Stimulated activated CD4-positive, alpha-beta T cell treated with anti-CD3 and anti-CD28 coated beads, Interleukin-1b, Interleukin-23, amount 100 ng/mL, for 1 hour (primary cell): ENCODE measurements at places on chromosomes 4 and X.

DNA sequence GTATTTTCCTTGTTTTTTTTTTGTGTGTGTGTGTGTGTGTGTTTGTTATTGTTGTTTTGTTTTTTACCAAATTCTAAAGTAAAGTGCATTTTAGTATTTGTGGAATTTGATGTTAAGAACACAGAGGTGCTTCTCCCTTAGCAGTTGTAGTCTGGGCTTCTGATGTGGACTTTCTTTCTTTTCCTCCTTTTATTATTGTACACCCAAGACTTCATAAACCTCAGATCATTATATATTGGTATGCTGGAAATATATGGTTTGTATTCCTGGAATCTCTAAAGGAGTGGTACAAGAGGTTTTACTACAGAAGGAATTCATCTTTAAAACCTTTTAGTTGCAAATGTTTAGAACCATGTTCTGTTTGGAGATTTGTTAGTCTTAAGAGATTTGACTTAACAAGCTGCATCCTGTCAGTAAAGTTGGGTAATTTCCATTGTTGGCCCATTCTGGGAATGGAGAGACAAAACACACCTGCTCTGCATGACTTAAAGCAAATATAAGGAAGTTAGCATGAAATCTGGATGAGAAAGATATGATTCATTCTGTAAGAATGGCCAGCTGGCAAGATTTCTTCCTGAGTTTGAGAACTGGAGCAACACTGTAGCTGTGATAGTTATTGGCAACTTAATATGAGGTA lies 64.0 kb downstream of the SMAD1 start:
- DNase-seq: no peak

DNA sequence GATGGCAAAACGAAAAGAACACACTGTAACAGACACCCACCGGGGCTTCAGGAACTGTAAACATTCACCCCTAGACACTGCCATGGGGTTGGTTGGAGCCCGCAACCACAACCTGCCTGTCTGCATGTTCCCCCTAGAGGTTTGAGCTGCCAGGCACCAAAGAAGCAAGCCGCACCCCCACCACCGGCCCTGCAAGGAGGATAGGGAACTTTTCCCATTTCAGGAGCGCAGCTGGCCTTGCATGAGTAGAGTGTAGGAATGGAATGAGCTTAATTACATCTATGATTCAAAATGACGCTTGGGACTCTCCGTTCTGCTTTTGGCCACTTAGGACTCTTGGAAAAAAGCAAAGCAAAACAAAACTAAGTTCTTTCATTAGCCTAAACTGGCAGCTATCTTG lies 243.6 kb upstream of the CTSO start:
- no peak for DNase-seq

DNA sequence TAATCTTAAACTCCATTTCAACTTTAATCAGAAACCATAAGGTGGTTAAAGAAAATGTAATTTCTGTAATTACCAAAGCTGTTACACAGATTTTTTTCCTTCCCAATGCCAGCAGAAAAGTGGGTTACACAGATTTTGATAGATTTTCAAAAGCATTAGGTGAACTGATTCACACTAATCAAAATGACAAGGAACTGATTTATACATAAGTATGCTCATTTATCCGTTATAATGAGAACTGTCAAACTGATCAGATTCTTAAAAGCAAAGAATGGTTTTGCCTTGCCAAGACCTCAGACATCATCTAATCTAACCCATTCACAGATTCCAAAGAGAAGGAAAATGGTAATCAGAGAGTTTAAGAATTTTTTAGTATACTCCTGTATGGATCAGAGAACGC lies 5.2 kb downstream of the UGDH start:
- DNase-seq: no peak

GRCh38 chr4:144873226-144873990 lies 224.6 kb downstream of the ANAPC10 start:
- no peak for DNase-seq

DNA sequence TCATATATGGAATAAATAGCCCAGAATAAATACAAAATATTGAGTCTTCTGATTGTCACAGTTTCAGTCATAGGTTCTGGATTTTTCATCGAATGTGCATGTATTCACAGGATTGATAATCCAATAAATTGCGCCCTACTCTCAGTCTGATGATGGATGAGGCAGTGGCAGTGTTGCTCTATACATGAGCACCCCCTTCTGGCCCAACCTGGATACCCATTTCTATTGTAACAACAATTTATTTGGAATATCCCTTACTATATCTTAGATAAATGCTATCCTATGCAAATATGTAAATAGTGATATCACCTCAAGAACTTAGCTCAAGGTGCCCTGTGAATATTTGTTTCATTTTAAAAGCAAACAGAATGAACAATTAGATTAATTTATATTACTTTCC lies 733.7 kb upstream of the PABPC4L start:
- no peak for DNase-seq

GRCh38 chr4:156347412-156348075 lies 393.9 kb upstream of the CTSO start:
- no peak for DNase-seq

DNA sequence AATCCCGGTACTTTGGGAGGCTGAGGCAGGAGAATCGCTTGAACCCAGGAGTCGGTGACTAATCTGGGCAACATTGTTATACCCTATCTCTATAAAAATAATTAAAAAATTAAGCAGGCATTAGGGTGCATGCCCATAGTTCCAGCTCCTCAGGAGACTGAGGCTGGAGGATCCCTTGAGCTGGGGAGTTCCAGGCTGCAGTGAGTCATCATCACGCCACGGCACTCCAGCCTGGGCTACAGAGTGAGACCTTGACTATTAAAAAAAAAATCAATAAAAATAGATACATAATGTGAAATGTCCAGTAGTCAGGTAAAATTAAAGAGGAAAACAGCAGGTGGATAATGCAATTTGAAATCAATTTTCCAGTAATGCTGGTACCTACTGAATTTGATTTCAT lies 14.6 kb downstream of the ADGRL3 start:
- no peak for DNase-seq

DNA sequence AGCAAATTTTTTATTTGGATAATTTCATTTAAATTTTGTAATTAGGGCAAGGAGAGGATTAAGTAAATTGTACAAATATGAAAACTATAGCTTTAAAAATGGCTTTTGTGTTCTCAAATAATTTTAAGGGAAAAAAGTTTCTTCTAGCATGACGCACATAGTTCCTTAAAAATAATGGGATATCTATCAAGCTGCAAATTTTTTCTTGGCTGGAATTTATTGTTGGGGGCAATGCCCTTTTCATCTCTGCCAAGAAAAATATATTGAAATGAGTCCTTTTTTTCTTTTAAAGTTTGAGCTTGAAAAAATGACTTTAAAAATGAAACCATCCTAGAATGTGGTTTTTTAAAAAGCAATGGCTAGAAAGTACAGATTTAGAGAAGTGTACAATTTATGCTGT lies 154.4 kb upstream of the UGT8 start:
- no peak for DNase-seq

GRCh38 chrX:139141370-139141769 lies 389.2 kb upstream of the F9 start:
- DNase-seq: no peak

DNA sequence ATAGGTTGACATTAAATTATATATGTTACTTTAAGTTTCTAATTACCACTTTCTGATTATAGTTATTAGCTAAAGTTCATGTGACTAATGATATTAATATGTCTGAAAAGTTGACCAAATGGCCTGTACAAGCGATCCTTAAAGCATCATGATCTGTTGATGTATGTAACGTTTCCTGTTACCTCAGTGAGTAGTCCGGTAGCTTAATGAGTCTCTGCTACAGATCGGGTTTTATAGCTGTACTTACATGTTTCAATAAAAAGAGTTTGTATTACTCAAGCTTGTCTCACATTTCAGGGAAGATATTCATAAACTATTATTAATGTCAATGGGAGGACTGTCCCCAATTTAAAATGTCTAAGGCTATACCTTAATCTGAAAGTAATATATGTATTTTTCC lies 246.3 kb downstream of the PPP3CA start:
- no peak for DNase-seq

GRCh38 chr4:130689181-130689580 lies 1593.2 kb downstream of the C4orf33 start:
- DNase-seq: no peak

- no peak for DNase-seq
Measured at GRCh38 chrX:40462795-40463194, 118.0 kb upstream of the ATP6AP2 start.

DNA sequence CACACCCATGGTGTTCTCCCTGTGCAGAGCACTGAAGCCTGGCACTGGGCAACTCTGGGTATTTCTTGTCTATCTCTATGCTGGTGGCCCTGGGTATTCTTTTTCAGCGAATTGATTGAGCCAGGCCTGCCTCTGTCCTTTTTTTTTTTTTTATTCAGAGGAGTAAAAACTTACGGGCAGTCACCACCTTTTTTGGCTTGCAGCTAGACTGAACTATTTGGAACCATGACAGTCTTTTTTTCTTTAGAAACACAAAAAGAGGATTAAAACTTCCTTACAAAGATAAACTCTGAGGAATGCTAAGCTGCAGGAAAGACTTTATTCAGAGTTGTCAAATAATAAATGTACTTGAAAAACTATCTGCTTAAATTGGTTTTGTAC lies 119.2 kb upstream of the STIM2 start:
- no peak for DNase-seq

GRCh38 chrX:110389570-110389969 lies 30.9 kb downstream of the RTL9 start:
- no peak for DNase-seq

GRCh38 chr4:89752932-89753598 lies 83.9 kb downstream of the SNCA start:
- DNase-seq: no peak

GRCh38 chr4:100545427-100545826 lies 27.6 kb upstream of the EMCN start:
- no peak for DNase-seq

GRCh38 chr4:182582245-182582644 lies 334.9 kb downstream of the DCTD start:
- DNase-seq: no peak

DNA sequence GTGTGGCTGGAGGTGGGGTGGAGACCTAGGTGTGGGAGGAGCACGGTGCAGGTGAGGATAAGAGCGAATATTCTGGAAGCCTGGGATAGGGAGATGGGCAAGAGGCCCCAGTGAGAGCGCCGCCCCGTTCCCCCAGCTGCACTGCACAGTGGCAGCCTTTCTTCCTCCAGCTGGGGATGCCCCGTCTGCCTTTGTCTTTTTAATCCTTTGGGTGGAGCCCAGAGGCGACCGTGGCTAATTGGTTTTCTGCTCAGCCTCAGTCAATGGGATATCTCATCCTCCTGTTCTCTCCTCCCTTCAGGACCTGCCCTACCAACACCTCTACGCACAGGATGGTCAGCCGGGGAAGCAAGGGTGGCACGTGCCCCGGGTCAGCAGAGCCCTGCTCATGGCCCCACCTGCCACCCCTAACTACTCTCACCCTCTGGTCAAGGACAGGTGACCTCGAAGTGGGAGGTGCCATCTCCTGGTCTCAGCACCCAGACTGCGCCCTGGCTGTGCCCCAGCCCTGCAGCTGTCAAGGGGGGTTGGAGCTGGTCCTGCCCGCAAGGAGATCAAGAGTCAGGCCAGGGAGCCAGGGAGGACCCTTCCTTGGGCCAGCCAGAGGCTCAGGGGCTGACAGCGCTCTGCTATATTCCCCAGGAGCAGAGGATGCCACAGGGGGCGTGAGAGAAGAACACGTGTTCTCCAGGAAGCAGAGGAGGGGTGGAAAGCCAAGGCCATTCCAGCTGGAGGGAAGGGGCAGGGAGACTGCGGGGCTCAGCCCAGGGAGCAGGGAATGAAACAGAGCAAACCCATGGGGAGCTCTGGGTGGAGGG lies 64.0 kb downstream of the ADRA2C start:
- DNase-seq: no peak

- DNase-seq: no peak
Measured at GRCh38 chr4:114271031-114271430, 291.6 kb upstream of the ARSJ start.

- no peak for DNase-seq
Measured at GRCh38 chrX:10028283-10029104, 61.3 kb downstream of the CLDN34 start.

DNA sequence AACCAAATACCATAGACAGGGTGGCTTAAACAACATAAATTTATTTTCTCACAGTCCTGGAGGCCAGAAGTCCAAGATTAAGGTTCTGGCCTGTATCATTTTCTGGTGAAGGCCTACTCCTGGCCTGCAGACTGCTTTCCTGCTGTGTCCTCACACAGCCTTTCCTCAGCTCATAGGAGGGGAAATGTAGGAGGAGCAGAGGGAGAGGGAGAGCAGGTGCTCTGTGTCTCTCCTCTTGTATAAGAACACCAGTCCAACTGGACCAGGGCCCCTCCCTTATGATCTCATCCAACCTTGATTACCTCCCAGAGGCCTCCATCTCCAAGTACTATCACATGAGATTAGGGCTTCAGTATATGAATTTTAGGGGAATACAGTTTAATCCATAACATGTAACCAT lies 34.3 kb downstream of the RAPGEF2 start:
- DNase-seq: no peak

GRCh38 chr4:68416591-68416990 lies 30.7 kb upstream of the TMPRSS11E start:
- no peak for DNase-seq
